ENCODE measurements at places on chromosomes 3 and 15. TPM values are rescaled to one million over a fixed set of nuclear protein-coding genes. Genes with fewer than 3 reads are reported as not detected.

- DNase-seq: no peak
These were observed 14.9 kb downstream of the MINAR1 start for GRCh38 chr15:79447060-79447459.

- no peak for DNase-seq
These were observed 66.4 kb downstream of the EXOG start for GRCh38 chr3:38562467-38562925.

The AHSG gene
- total RNA-seq: not detected

The NCEH1 gene
- total RNA-seq: 28.8 TPM

GRCh38 chr3:58296269-58296668 lies 9.8 kb upstream of the RPP14 start:
- no peak for DNase-seq

DNA sequence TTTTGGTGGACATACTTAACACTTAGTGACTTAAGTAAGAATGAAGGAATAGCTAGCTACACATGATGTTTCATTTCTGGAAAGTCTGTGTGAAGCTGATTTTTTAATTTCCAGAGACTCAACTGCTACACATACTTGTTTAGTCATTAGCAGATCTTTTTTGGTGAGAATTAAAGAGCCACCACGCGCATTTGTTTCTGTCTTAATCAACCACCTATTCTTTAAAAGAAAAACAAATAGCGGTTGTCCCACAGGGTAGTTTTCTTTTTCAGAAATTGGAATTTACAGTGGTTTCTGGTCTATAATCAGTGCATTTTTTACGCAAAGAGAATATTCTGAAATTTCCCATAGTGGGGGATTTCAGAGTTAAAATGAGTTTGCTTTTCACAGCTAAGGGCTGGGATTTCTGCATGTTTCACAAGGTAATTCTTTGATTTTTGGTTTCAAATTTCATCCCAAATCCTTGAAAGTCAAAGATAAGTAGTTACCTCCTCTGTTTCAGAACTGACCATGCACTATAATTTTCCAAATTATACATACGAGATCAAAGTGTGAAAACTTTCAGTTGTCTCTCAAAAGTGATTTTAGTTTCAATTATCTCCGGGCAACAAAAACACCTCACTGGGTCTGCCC lies 631.0 kb upstream of the GRM7 start:
- no peak for DNase-seq

The MINDY4B gene
- not detected for total RNA-seq

The GJD2 gene
- total RNA-seq: not detected

The ITIH4 gene
- 0.58 TPM for total RNA-seq

DNA sequence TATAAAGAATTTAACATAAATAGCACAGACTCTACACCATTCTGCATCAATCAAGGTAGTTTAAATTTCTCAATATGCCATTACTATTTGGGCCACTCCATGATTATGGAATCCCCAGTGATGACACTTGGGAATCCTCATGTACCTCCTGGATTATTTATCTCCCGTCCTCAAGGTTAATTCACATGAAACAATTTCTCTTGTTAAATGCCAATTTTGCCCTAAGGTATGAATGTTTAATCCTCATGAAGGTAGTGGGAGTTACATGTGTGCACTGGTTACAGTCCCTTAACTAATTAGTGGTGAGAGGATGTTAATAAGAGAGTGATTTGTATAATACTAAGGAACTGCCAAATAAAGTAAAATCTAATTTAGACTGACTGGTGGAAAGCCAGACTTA lies 372.3 kb upstream of the MDFIC2 start:
- DNase-seq: no peak

- DNase-seq: peak; percentile 20
These were observed 17.5 kb downstream of the NOX5 start for GRCh38 chr15:69032031-69032430.

The GOLGA8S gene
- 0.16 TPM for total RNA-seq

GRCh38 chr3:14391033-14391432 lies 11.4 kb upstream of the SLC6A6 start:
- peak; percentile 84 for DNase-seq

GRCh38 chr15:93001881-93002280 lies 87.1 kb downstream of the RGMA start:
- DNase-seq: no peak

GRCh38 chr3:68007621-68008226 lies 353.3 kb upstream of the SUCLG2 start:
- DNase-seq: no peak

DNA sequence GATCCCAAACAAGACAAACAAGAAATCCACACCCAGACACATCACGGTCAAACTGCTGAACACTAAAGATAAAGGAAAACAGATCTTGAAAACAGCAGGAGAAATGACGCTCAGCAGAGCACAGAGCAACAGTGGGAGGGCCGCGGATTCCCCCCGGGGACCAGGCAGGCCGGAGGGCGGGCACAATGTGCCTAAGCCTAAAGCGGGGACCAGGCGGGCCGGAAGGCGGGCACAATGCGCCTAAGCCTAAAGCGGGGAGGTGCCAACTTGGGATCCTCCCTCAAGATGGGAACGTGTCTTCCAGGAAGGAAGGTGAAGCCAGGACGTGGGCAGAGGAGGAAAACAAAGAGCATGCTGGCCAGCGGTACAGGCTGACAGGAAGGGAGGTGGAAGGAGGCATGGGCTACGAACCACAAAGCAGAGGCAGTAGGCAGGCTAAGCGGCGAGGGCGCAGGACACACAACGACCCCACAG lies 31.1 kb downstream of the CYFIP1 start:
- peak; percentile 91 for DNase-seq

DNA sequence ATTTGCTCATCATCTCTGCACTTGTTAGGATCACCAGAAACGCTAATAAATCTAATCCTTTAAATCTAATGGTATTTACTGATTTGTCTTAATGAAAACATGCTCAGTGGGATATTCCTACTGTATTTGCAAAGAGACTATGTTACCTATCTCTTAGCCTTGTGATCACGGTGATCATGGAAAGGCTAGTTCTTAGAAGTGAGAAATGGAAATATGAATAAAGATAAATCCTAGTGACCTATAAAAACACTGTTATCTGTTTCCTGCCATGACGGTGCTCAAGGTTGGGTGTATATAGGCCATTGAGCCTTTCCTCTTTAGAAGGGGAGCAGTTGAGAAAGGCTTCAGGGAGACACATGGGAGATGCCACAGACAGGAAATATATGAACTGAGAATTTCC lies 116.3 kb downstream of the THRB start:
- DNase-seq: no peak

- no peak for DNase-seq
These were observed 101.6 kb downstream of the SLC25A26 start for GRCh38 chr3:66322436-66322835.

The NCKIPSD gene
- total RNA-seq: 23.8 TPM

The EXD1 gene
- 0.37 TPM for total RNA-seq

DNA sequence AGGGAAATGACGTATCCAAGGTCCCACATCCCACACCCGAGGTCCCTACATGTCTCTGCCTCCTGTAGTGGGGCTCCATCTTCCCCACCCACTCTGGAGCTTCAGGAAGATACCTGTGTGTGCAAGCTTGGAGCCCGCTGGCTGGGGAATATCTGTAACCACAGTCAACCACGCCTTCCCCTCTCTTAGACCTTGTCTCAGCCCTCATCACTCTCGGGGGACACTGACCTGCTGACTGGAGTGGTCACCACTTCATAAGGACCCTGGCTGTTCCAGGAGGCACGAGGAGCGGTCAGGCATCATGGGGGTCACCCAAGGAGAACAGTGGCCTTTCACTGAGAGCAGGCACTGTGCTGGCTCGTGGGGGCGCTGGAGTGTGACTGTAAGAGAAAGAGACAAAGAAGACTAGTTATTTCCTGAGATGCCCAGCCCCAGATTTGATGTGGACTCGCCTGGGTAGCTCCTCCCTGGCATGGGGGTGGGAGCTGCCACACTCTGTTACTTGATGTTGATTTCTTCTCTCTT lies 48.6 kb downstream of the CTXND1 start:
- DNase-seq: no peak

The SPRED1 gene
- total RNA-seq: 26.4 TPM

DNA sequence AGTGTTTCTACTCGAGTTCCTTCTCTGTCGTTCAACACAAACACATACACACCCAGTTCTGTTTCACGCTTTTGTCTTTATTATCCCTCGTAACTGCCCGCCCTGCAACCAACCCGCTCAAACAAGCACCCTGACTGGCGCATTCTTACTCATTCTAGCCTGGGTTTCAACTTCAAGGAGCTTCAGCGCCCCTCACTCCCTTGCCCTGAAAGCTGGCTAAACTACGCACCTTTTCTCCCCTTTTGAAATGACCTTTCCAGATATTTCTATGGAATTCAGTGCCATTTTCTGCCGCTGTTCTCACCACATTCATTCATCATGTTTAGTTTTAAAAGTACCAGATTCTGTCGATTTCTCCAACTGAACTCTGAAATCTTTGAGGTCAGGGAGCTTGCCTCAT lies 653 bp upstream of the MFSD1 start:
- DNase-seq: no peak

- no peak for DNase-seq
These were observed 634.1 kb downstream of the RBMS3 start for GRCh38 chr3:29914861-29915524.

The PLA2G4E gene
- 0.12 TPM for total RNA-seq

The LRRC28 gene
- 10.6 TPM for total RNA-seq

The TMEM87A gene
- total RNA-seq: 52.3 TPM

The HYAL1 gene
- 0.42 TPM for total RNA-seq

The PRSS50 gene
- not detected for total RNA-seq

- peak; percentile 70 for DNase-seq
These were observed 4.7 kb downstream of the LMAN1L start for GRCh38 chr15:74817370-74817737.
